Esophagus muscularis mucosa (tissue), 4 donors: ENCODE measurements at places on chromosomes 13 and 19. TPM values are rescaled to one million over a fixed set of nuclear protein-coding genes. Genes with fewer than 3 reads are reported as not detected.

ZNF460 gene
- 46.1 TPM for total RNA-seq

AP1M2 gene
- total RNA-seq = not detected

YJU2 gene
- total RNA-seq = 27.5 TPM

DNA sequence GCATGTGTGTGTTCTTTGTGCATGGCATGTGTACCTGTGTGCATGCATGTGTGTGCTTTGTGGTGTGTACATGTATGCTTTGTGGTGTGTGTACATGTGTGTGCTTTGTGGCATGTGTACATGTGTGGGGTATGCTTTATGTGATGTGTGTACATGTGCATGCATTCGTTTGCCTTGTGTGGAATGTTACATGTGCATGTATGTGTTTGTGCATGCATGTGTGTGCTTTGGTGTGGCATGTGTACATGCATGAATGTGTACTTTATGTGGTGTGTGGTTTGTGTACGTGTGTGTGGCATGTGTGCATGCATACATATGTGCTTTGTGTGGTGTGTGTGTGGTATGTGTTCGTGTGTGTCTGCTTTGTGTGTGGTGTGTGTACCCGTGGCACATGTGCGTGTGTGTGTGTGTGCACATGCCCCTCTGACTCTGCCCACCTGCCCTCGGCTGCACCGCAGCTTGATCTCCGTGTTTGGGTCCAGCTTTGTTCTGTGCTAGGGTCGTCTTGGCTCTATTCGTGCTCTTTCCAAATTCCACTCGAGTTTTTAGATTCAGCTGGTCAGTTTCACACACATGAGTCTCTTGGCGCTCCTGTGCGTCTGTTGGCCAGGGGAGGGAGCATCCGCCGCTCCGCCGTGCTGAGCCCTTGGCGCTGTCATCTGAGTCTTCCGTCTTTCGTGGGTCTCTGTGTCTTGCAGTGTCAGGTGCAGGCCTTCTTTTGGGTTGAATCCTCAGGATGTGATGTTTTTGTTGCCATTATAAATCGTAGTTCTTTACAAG, 46.5 kb upstream of the TFDP1 start:
- no peak for DNase-seq

DNA sequence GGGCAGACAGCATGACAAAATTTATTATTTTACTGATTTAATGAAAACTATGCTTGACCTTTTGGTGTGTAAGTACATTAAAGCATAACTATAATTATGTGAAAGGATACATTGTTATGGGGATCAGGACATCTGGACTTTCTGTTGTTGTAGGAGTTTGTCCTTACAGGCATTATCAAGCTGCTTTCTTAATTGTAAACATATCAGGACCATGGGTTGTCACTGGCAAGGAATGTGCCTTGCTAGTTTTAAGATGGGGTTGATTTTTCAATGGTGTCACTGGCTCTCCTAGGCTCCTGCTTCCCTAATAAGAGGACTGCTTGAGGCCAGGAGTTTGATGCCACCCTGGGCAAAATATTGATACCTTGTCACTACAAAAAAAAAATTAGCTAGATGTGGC, 32.6 kb downstream of the KBTBD6 start:
- no peak for DNase-seq

DNA sequence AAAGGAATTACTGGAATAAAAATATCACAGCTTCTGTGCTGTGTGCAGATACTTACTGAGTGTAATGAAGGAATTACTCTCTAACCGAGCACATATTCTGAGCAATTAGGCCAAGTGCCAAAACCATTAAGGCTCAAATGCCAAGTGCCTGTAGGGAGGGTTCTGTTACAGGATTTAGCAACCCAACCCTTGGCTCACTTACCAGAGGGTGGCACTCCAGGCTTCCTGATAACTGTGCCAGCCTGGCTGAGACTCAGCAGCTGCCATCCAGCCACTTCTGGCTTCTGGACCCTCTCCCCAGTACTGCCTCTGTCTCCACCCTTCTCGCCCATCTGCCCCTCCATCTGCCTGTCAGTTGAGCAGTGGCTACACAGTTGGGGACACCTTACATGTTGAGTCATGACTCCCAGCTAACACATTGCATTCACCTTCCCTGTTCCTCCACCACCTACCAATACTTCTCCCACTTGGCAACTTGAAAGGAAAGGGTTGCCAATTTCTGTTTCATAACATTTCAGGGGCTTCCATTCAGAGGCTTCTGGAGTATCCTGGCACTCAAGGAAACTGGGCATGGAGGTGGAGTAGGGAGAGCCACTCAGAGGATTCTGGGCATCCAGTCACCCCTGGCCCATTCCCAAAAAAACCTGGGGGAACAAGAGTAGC, 110.5 kb downstream of the COG6 start:
- DNase-seq = no peak

DNA sequence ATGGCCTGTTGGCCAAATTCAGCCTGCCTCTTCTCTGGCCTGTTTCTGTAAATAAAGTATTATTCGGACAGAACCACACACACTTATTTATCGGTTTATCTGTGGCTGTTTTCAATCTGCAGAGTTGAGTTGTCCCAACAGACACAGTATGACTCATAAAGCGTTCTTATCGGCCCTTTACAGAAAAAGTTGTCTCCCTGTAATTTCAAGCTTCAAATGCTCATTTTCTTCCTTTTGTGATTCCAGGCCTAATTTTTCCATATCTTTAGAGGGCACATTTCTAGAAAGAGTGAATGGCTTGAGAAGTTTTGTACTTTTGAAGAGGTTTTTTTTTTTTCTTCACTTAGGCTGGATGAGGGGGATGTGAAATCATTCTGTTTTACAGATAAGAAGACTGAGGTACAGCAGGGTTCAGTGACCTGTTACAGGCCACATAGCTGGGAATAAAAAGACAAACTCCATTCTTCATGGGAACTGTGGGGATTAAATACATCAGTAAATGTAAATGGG, 440.9 kb downstream of the TSHZ3 start:
- no peak for DNase-seq
